ENCODE measurements at places on chromosomes 1 and 21.
A peak's percentile ranks its signal among the peaks of the same experiment; 100 is the strongest.

DNA sequence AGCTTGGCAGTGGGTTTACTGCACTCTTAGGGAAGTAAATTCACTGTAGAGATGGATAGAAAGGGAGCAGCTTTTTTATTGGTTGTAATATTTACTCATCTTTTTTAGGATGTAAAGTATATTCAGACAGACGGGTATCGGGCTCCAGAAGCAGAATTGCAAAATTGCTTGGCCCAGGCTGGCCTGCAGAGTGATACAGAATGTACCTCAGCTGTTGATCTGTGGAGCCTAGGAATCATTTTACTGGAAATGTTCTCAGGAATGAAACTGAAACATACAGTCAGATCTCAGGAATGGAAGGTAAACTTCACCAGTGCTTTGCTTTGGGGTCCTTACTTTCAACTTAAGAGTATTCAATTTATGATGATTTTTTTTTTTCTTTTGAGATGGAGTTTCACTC is 3.2 kb downstream of the UHMK1 start:
- no peak for DNase-seq

GRCh38 chr21:38489729-38490128 is 8.5 kb downstream of the ERG start:
- DNase-seq, result no peak

- no peak for DNase-seq
Observed at GRCh38 chr1:94090761-94091160, 30.2 kb downstream of the ABCA4 start.

DNA sequence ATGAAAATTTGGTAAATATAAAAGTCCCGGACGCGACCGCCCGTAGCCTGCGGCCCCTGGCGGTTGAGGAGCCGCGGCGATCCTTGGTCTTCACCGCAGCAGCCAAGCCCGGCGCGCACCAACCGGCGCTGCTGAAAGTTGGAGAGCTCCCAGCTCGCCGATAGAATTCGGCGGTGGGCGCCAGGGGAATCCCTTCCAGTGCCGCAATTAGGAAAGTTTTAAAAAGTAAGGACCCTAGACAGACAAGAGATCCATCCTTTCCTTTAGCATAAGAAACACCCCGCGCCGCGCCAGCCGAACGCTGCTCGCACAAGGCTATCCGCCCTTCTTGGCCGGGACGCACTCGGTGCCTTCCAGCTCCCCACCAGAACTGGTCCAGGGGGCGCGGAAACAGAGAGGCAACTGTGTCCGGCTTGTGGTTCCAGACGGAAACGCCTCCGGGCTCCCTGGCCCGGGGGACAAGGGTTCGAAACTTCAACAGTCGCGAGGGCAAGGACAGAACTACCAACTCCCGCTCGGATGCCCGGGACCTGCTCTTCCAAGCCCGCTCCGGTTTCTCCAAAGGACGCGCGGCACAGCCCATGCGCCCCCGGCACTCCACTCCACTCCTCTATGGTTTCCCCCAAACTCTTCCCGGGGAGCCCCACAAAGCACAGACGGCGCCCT is 1.7 kb downstream of the FAM78B start:
- DNase-seq, result peak; percentile 15

- no peak for DNase-seq
Observed at GRCh38 chr1:193187114-193187513, 701 bp upstream of the B3GALT2 start.

DNA sequence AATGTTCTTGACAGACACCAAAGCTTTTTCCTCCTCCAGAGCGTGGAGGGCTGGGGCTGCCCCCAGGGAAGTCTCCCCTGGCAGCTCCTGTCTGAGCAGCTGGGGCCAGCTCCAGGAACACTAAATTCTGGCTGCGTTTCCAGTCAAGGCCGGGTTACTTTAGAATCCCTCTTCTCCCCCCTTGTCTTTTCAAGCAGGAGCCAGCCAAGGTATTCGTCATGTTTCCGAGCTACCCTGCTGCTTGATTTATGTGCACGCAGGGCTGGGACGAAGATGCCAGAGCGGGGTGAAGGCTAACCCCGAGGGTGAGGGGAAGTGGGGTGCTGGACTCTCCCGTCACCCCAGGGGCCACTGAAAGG is 68.1 kb upstream of the ANGPTL1 start:
- DNase-seq, result no peak

DNA sequence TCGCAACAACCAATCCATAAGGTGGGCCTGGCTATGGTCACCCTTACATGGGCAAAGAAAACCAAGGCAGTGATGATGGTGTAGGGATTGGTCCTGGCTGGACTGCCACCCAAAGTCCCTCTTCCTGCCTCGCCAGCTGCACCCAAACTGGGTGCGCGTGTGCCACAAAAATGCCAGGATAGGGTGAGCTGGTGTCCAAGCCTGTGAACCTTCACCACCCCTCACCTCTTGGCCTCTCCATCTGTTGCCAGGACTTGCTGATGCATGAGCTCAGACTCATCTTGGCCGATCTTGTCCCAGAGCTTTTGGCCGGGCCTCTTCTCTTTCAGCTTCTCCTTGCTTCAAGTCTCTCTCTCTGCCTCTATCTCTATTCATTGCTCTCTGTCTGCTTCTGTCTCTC is 41.8 kb downstream of the FOXD2 start:
- no peak for DNase-seq

- no peak for DNase-seq
Observed at GRCh38 chr1:231763456-231763855, 136.9 kb downstream of the DISC1 start.

DNA sequence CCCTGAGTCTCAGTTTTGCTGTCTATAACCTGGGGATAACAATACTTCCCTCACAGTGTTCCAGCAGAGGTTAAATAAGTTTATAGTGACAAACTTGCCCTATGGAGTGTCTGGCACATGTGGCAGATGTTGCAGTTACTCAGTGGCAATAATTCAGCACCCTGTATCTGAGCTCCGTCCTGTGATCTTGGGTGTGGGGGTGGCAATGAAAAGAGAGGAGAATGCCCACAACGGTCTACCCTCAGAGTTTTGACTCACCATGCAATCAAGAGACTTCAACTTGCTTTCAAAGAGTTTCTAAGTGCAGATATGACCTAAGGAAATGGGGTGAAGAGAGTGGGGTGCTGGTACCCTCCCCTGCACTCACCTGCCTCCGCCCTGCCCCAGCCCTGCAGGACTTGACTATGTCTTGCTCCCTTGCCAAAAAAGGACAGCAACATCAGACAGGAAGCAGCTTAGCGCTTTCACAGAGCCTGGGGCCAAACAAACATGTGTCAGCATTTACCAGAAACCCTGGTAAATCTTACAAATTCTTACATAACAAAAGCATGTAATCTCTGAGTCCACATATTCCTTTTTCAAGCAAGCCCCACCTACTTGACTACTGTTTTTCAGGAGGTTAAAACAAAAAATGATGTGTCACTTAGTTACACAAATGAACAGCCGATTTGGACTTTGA is 185.1 kb upstream of the CAMK1G start:
- no peak for DNase-seq

GRCh38 chr1:229217716-229218115 is 53.2 kb upstream of the RAB4A start:
- DNase-seq, result no peak

DNA sequence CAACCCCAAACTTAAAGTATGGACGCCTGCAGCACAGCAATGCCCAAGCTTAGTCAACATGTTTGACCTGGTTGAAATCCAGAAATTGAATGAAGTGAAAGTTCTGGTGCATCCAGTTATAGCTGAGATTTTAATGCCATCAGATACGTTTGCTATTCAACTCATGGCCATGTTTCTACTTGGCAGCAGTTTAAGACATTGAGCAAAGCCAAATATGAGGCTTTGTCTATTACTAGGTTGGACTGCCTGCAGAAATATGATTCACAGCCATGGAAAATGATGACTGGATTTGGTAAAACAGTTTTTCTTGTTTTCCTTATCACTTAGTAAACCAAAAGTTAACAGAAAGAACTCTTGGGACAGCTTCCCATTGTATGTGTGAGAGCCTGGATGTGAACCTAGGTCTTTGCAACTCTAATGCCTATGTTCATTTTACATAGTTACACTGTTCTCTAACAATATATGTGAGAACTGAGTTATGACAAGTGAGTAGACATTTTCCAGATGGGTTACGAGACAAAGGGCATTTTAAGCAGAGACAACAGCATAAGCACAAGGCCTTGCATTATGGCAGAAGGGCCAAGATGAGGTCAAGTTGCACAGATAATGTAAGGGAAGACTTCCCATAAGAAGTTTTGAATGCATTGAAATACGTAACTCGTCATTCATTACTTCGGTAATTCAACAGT is 32.4 kb upstream of the MYSM1 start:
- no peak for DNase-seq

GRCh38 chr1:226424221-226425003 is 16.5 kb upstream of the PARP1 start:
- no peak for DNase-seq

DNA sequence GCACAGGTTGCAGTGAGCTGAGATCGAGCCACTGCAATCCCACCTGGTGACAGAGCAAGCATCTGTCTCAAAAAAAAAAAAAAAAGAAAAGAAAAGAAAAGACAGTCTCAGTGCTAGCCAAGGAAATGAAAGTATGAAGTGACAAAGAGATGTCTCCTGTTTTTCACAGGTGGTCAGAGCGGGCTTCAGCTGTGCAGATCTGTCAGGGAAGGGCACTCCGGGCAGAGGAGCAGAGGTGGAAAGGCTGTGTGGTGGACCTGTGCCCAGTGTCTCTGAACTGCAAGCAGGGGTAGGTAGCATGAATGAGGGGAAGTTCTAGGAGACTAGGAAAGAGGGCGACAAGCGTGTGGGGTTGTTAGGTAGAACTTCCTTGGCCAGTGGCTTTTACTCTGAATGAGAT is 67.5 kb downstream of the CD247 start:
- DNase-seq, result no peak

DNA sequence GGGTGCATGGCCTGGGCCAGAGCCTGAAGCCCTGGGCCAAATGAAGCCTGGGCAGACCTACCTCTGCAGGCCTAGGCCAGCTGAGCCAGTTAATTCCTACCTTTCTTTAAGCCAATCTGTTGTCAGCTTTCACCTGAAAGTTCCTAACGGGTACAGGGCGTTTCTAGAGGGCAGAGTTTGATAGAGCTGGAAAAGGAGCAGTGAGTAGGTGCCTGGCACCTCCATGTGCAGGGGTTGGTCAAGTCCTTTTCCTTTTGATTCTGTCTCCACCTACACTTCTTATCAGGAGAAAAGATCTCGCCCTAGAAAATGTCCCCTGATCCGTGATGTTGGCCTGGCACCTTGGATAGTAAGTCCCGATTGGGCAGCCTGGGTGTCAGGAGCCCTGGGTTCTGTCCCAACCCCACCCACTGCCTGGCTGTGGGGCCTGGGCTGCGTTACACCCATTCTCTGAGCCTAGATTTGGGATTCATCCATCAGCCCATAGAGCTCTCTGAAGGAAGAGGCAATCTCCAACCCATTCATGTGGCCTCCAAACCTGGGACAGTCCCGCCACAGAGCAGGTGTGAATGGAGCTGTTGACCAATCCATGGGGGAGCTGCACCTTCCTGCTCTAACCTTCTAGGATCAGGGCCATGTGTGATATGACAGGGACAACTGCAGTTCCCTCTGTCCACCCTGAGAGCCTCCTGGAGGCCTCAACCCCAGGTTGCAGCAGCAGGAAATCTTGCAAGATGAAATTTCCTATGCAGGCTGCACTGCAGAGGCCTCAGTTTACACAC is 304.3 kb downstream of the MATN1 start:
- no peak for DNase-seq

- no peak for DNase-seq
Observed at GRCh38 chr1:95371666-95372282, 137.8 kb downstream of the RWDD3 start.

DNA sequence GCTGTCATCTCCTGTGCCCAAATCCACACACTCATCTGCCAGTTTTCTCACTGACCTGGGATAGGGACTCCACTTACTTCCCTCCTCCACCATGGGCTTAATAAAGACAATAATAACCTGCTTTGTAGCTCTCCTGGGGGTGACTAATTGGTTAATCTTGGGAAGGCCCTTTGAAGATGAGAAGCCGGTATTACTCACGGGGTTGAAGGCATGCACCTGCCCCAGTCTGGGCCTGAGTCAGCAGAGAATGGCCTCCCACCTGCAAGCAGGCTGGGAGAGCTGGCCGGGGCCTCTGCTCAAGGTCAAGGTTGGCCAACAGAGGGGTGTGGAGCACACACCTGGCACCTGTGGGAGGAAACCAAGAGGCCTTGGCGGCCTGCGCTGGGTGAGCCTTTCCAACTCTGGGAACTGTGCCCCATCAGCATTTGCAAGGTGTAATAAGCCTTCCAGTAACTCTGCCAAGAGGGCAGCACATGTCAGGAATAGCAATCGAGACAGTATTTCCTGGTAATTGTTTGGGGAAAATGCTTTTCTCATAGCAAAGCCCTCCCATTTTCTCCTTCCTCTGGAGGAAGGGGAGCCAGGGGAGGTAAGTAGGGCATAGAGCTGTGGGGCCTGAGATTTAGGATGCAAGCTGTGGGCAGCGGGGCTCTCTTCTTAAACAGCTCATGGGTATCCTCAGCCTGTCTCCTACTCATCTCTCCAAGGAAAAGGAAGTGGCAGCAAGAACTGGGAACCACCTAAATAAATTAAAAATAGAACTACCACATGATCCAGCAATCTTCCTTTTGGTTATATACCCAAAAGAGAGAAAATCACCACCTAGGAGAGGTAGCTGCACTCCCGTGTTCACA is 49.0 kb downstream of the TOMM20 start:
- DNase-seq, result no peak

GRCh38 chr1:102099916-102100315 is 103.2 kb upstream of the OLFM3 start:
- DNase-seq, result no peak

DNA sequence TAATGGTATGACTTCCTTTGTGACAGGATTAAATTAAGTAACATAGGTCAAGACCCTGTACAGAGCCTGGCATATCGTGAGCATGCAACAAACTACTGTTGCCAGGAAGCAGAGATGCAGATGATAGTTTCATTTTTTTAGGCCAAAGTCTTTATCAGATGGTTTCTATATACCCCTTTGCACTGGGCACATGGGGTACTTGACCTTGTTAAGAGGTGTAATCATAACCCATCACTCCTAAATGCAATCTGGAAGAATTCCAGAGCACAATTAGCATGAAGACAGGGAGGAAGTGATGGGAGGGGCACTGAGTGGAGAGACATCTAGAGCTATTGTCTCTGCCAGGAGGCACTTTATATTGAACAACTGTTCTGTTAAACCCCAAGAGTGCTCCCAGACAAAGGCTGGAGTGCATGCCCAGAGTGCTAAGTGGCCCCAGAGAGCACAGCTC is 22.1 kb downstream of the ZBTB17 start:
- DNase-seq, result no peak

- DNase-seq, result no peak
Observed at GRCh38 chr1:41003127-41003639, 18.3 kb downstream of the SLFNL1 start.

Data from stimulated activated CD4-positive, alpha-beta T cell treated with anti-CD3 and anti-CD28 coated beads, Interleukin-2, amount 100 ng/mL, for 48 hours (primary cell).